ENCODE measurements at places on chromosomes 5 and 9.

- no peak for DNase-seq
These were observed 13.6 kb downstream of the ROPN1L start for GRCh38 chr5:10455277-10455670.

GRCh38 chr5:60346393-60346792 is 353.6 kb downstream of the DEPDC1B start:
- no peak for DNase-seq

GRCh38 chr5:60538955-60539866 is 160.8 kb downstream of the DEPDC1B start:
- no peak for DNase-seq

DNA sequence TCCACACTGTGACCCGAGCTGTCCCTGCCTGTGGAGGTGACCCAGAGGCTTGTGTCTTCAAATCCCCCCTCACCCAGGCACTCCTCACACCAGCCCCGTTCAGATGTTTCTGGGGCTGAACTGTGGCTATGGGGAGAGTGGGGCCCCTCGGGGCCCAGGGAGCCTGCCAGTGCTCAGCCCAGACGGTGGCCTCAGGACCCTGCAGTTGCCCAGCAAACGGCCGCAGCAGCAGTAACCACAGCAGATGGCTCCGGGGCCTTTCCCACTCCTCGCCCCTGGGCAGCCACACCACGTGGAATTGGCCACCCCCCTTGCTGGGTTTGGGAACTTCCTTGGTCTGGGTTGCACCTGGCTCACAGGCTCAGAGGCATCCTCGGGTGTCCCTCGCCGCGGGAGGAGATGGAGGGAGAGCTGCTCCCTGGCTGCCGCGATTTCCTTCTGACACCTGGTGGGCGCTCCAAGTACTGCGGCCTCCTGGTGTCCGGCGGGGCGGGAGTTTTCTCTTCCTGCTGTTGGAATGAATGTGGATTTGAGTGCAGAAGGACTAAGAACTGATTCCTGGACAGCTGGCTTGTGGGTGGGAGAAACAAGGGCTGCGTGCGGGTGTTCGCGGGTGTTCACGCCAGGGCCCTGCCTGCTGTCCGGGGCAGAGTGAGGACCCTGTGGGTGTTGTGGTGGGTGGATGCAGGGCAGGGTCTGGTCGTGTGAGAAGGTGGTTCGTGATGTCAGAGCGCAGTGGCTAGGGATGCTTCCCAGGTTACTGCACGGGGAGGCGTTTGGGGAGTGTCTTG is 97.5 kb downstream of the COL5A1 start:
- DNase-seq, result peak; percentile 58

GRCh38 chr5:5183189-5183699 is 43.1 kb downstream of the ADAMTS16 start:
- DNase-seq, result no peak

DNA sequence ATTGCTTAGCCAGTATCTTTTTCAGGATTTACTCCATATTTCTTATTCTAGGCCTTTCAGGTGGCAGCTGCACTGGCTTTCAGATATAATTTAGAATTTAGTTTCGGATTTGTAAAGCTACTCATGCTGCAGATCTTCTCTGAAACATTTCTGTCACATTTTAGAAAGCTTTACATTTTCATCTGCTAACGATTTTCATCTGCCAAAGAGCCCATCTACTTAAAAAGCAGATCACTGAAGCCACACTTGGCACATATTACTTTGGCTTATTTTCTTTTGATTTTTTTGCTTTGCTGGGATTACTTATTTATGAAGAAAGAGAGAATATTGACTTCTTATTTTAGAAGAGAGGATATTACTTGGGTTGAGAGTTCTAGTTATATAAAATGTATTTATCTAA is 98.2 kb downstream of the GHR start:
- no peak for DNase-seq

DNA sequence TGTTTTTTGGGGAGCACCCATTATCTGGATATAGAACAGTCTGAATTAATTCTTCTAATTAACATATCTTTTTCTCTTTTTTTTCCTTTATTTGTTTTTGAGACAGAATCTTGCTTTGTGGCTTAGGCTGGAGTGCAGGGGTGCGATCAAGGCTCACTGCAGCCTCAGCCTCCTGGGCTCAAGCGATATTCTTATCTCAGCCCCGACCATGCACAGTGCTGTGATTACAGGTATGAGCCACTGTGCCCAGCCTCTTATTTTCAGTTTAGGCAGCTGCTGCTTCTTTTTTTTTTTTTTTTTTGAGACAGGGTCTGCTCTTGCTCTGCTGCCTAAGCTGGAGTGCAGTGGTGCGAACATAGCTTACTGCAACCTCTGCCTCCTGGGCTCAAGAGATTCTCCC is 20.2 kb downstream of the UBE2R2 start:
- no peak for DNase-seq

- DNase-seq, result no peak
These were observed 610 bp downstream of the MSMP start for GRCh38 chr9:35753466-35753865.

DNA sequence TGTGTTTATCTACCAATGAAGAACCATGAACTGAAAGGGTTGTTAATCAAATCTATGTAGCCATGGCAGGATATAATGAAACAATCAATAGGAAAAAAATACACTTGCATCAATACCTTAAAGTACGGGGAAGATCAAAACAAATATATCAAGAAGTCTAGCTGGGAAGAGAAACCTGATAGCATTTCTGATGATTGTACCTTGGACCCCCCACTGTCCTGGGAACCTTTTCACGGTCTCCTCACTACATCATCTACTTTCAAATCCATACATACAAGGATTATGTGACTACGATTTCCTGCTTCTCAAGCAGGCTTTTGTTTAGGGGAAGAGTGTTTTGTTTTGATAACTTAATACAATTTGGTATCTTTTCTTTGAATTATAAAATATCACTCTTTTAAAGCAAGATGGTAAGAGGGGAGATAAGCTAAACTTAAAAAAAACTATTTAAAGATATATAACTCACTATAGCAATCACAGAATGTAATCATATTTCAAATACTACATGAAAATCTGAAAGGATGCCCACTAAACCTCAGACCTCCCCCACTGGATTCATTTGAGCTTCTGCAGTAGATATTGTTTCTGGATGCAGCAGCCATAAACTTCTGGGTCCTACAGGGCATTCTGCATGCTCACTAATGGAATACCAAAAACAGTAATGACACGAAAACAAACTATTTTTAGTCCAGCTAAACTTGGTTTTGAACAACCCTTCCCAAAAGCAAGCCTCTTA is 8.0 kb downstream of the EBF1 start:
- DNase-seq, result no peak

- no peak for DNase-seq
These were observed 59.9 kb upstream of the PLPP1 start for GRCh38 chr5:55594671-55595070.

DNA sequence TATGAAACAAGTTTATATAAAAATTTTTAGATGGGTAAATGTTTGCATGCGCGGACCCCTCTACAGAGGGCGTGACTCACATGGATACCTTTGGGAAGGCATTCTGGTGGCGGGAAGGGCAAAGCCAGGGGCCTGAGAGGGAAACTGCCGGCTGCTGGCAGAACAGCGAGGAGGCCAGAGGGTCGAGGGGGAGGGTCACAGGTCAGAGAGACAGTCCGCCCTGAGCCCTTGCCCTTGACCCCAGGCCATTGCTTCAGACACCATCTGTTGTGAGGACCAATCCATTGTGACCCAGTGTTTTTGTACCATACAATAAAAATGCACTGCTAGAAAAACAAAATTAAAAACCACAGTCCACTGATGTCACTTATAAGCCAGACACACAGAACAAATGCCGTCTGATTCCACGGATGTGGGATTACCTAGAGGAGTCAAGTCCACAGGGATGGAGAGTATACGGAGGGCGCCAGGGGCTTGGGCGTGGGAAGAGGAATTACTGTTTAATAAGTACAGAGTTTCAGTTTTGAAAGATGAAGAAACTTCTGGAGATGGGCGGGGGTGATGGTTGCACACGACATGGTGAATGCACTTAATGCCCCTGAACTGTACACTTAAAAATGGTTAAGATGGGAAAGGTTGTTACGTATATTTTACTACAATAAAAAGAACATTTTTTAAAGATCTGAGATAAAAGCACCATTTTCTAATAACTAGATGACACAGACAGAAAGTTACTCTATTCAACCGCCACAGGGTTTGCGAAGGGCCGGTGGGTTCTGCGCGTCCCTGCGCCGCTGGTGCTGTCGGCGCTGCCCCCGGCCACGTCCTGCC is 12.0 kb downstream of the BTNL9 start:
- no peak for DNase-seq

Data from hippocampal formation (tissue), 2 donors.